ENCODE measurements at places on chromosomes 3 and 15.
A peak's percentile ranks its signal among the peaks of the same experiment; 100 is the strongest.

GRCh38 chr3:110485389-110485788 lies 586.2 kb upstream of the NECTIN3 start:
- no peak for DNase-seq

- DNase-seq, result no peak
Measured at GRCh38 chr3:170622369-170623159, 36.7 kb upstream of the SLC7A14 start.

GRCh38 chr3:23244324-23245041 lies 41.4 kb downstream of the UBE2E2 start:
- DNase-seq, result no peak

DNA sequence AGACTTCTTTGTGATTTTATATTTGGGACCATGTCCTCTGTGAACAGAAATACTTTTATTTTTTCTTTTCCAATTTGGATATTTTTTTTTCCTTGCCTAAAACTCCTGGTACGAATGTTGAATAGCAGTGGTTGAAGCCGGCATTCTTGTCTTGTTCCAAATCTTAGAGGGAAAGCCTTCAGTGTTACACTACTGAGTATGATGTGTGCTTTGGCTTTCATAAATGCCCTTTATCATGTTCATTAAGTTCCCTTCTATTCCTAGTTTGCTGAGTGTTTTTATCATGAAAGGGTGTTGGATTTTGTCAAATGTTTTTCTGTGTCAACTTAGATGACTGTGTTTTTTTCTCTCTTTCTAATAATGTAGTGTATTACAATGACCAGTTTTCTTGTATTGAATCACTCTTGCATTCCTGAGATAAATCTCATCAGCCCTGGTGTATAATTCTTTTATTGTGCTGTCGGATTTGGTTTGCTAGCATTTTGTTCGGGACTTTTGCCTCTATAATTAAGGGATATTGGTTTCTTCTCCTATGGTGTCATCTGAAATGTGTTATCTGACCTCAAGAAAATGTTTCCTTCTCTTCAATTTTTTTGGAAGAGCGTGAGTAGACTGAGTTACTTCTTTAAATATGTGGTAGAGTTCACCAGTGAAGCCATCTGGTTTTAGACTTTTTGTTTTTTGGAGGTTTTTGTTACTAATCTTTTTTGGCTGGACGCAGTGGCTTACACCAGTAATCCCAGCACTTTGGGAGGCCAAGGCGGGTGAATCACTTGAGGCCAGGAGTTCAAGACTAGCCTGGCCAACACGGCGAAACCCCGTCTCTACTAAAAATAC lies 33.3 kb downstream of the MAP1A start:
- no peak for DNase-seq

GRCh38 chr3:50652709-50653108 lies 22.0 kb upstream of the DOCK3 start:
- peak; percentile 53 for DNase-seq

GRCh38 chr3:105277656-105278055 lies 89.1 kb upstream of the ALCAM start:
- DNase-seq, result no peak

GRCh38 chr3:186432944-186433732 lies 71.1 kb upstream of the DGKG start:
- no peak for DNase-seq

- DNase-seq, result no peak
Measured at GRCh38 chr3:121630355-121630754, 30.3 kb downstream of the HCLS1 start.

DNA sequence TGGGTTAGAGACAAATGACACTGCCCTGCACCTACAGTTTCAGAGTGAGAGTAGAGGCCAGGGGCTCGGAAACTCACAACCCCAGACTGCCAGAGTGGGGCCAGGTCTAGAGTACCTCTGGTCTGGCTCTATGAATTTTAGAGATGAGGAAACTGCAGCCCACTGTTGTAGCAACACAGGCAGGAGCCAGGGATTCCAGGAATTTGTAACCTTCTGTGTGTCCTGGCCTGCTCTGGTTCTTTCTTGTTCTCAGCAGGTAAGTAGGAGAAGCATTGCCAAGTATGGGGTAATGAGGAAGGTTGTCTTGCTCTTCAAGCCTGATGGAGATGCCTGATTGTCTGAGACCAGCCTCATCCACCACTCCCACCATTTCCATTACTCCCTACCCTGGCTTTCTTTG lies 221.8 kb downstream of the UACA start:
- DNase-seq, result no peak

- no peak for DNase-seq
Measured at GRCh38 chr3:25035526-25035925, 392.5 kb upstream of the RARB start.

- DNase-seq, result no peak
Measured at GRCh38 chr3:182692695-182693094, 100.6 kb upstream of the ATP11B start.

DNA sequence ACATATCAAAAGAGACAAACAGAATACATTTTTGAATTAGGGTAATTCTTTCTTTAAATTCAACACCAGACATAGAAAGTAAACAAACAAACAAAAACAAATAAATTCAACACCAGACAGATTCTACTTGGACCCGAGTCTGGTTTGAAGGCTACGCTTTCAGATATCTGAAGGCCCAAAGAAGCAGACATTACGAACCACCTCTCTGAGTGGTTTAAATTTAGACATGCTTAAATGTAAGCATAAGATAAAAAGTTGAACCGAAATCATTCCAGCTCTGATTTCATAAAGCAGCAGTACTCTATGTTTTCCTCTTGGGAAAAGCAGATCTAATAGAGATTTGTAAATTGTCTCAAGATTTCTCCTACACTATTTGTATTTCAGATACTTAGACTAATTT lies 29.9 kb downstream of the UBA5 start:
- no peak for DNase-seq

- DNase-seq, result no peak
Measured at GRCh38 chr3:81841540-81841939, 80.1 kb upstream of the GBE1 start.

- no peak for DNase-seq
Measured at GRCh38 chr3:21654662-21655061, 96.3 kb downstream of the ZNF385D start.

DNA sequence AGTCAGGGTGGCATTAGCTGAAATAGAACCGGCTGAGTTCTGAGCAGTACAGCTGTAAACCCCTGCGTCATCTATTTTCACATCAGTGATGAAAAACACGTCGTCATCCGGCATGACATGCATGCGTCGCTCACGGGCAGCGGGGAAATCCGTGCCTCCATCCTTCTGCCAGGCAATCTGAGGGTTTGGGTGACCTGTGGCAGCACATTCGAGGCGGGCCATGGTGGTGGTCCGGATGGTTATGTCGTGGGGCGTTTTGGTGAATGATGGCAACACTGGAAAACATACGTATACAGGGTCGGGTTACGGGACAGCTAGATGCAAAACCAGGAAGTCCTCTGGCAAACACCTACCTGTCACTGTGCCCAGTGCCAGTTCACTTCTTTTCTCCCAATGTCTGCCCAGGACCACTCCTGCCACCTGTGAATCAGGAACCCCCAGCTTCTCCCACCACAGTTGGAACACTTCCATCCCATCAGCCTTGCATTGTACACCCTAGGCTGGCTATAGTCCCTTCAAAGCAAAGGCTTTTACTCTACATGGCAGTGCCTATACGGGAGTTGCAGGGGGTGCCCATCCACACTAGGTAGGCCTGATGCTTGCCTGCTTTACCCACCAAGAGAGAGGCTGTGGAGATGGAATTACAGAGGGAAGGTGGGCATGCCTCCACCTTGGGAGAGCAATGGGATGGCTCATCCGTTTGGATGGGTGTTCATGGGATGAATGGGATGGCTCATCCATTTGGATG lies 116.7 kb downstream of the LRIG1 start:
- DNase-seq, result no peak

DNA sequence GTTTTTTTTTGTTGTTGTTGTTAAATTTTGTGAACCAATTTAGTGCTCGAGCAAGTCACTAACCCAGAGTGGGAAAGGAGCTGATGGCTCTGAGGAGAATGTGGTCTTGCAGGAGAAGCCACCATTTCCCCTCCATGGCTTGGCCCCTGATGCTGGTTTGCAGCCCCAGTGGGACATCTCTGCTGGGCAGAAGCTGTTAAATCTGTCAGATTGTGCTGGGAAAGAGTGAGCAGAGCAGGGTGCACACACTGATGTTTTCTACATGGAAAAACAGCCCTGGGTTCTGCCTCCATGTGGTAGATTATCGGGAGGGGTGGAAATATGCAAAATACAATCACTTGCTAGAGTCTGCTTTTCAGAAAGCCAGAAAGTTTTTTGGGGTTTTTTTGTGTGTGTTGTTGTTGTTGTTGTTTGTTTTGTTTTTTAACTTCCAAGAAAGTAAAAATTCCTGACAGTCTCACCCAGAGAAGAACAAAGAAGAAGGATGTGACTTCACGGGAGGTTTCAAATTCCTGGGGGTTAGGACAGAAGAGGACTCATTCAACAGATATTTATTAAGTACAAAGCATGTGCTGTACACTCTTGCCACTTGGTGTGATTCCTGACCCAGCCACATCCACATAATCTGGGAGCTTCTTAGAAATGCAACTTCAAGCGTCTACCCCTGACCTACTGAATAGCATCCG lies 133.7 kb downstream of the FOXB1 start:
- no peak for DNase-seq

DNA sequence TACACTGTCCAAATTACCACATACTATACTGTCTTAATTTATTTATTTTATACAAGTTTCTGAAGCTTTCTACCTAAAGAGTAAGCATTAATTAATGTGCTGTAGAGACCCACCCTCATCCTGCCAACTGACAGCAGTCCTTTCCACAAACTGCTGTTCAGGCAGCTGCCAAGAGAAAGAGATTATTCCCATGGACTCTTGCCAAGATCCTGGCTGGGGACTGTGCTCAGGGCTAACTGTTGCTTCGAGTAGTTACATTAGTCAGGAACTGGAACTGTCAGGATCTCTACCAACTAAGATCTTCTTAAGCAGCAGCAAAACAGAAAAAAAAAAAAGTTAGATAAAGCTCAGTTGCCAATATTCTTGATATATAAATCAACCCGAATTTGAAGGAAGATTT lies 398.8 kb downstream of the MECOM start:
- peak; percentile 86 for DNase-seq

GRCh38 chr3:45105855-45106671 lies 40.1 kb downstream of the CDCP1 start:
- no peak for DNase-seq

All from stomach (tissue), 19 donors.